ENCODE measurements at places on chromosomes 6 and 20. TPM values are rescaled to one million over a fixed set of nuclear protein-coding genes. Genes with fewer than 3 reads are reported as not detected.
A peak's percentile ranks its signal among the peaks of the same experiment; 100 is the strongest.

TSPO2 gene
- 0.43 TPM for total RNA-seq

XKR7 gene
- not detected for total RNA-seq

REM1 gene
- 0.25 TPM for total RNA-seq

SYCP2 gene
- total RNA-seq, result 0.18 TPM

SIRPB1 gene
- total RNA-seq, result 3.9 TPM

HFE gene
- total RNA-seq, result 19.1 TPM

NFATC2 gene
- 4.5 TPM for total RNA-seq

SHLD1 gene
- total RNA-seq, result 1.9 TPM

HTR1E gene
- total RNA-seq, result not detected

TRIM15 gene
- total RNA-seq, result 8.3 TPM

LY86 gene
- total RNA-seq, result 4.3 TPM

OPRL1 gene
- 0.13 TPM for total RNA-seq

CAGE1 gene
- not detected for total RNA-seq

NRSN1 gene
- total RNA-seq, result not detected

LRRC73 gene
- total RNA-seq, result not detected

TMEM74B gene
- 1.4 TPM for total RNA-seq

GRCh38 chr6:161922631-161923119 lies 648.8 kb upstream of the AGPAT4 start:
- no peaks in the 10 kb centered on the region for H3K36me3 ChIP-seq
- H3K27me3 ChIP-seq, result no peaks in the 10 kb centered on the region
- no peak overlapping the region for H3K4me3 ChIP-seq
- peak overlapping the region; percentile 81 for H3K27ac ChIP-seq
- DNase-seq, result peak; percentile 78

- H3K4me1 ChIP-seq, result no peaks in the 10 kb centered on the region
- H3K4me3 ChIP-seq, result no peak overlapping the region
- no peak overlapping the region for H3K27ac ChIP-seq
- no peaks in the 10 kb centered on the region for H3K27me3 ChIP-seq
- H3K36me3 ChIP-seq, result no peaks in the 10 kb centered on the region
- DNase-seq, result no peak
Observed at GRCh38 chr6:127775371-127775770, 125.5 kb downstream of the THEMIS start.

DNA sequence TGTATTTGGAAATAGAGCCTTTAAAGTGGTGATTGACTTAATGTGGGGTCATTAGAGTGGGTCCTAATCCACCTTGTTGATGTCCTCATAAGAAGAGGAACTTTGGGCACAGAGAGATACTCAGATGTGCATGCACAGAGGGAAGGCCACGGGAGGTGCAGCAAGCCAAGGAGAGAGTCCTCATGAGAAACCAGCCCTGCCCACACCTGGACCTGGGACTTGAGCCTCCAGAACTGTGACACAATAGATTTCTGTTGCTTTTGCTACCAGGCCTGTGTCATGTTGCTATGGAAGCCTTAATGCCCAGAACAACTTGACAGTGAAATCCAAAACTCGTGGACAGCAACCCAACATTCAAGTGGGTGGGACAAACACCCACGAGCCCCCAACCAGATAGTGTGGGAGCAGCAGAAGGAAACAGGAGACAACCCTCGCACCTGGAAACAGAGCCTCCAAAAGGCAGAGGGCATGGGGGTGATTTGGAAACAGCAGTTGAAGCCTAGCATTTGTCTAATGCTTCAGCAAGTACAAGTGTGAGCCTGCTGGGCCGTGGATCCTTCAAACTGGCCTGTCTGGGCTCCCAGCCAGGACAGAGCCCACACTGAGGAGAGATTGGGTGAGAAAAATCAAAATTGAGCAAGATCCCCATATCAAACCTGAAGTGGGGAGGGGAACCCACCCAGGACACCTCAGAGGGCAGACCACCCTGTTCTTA lies 201.0 kb upstream of the CST7 start:
- H3K36me3 ChIP-seq, result no peaks in the 10 kb centered on the region
- no peaks in the 10 kb centered on the region for H3K4me1 ChIP-seq
- peak; percentile 23 for DNase-seq

GRCh38 chr6:106508834-106509233 lies 120.5 kb downstream of the RTN4IP1 start:
- H3K4me1 ChIP-seq, result no peaks in the 10 kb centered on the region
- no peak overlapping the region for H3K4me3 ChIP-seq
- DNase-seq, result no peak
- H3K27me3 ChIP-seq, result no peaks in the 10 kb centered on the region
- H3K27ac ChIP-seq, result no peak overlapping the region
- no peaks in the 10 kb centered on the region for H3K36me3 ChIP-seq

DNA sequence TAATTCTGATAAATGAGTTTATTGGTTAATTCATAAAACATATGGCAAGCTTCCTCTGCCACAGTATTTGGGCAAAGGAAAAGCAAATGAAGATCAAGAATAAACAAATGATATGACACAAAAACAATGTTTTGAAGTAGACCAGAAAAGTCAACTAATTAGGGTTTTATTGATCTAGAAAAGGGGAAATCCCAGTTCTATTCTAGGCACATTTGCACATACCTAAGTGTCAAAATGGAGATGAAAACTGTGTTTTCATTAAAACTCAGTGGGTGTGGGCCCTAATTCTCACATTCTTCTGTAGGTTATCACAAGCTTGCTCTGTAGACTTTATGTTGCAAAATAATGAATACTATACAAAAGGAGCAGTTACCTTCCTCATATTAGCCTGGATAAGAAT lies 69.0 kb upstream of the TENT5A start:
- H3K4me1 ChIP-seq, result no peaks in the 10 kb centered on the region
- H3K27ac ChIP-seq, result no peak overlapping the region
- no peaks in the 10 kb centered on the region for H3K27me3 ChIP-seq
- DNase-seq, result no peak
- no peak overlapping the region for H3K4me3 ChIP-seq

- no peak for DNase-seq
- H3K27me3 ChIP-seq, result no peaks in the 10 kb centered on the region
- no peaks in the 10 kb centered on the region for H3K4me1 ChIP-seq
- H3K36me3 ChIP-seq, result no peaks in the 10 kb centered on the region
- no peak overlapping the region for H3K4me3 ChIP-seq
- no peak overlapping the region for H3K27ac ChIP-seq
Observed at GRCh38 chr6:135300576-135300975, 119.5 kb downstream of the MYB start.

GRCh38 chr6:68892452-68892851 lies 257.4 kb downstream of the ADGRB3 start:
- no peaks in the 10 kb centered on the region for H3K4me1 ChIP-seq
- H3K27ac ChIP-seq, result no peak overlapping the region
- no peaks in the 10 kb centered on the region for H3K27me3 ChIP-seq
- H3K36me3 ChIP-seq, result no peaks in the 10 kb centered on the region

DNA sequence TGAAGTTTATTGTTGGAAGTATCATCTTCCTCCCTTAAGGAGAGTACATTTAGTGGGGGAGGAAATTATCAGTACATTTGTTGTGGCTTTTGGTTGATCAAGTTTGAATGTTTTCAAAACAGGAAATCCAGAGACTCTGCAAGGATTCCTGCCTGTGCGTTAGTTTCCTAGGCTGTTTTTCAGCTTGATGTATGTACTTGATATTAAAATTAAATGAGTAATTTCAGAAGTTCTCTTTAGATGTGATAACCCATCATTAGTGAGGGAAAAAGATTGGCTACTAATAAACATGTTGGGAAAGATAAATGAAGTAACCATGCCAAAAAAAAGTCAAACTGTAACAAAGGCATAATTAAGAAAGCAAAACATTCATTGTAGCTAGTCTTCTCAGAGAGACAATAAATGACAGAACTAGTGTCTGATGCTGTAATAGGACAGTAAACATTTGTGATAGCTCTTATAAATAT lies 88.0 kb upstream of the TULP1 start:
- H3K27ac ChIP-seq, result peak overlapping the region; percentile 90
- peaks cover 45% of the 10 kb centered on the region for H3K4me1 ChIP-seq
- no peak overlapping the region for H3K4me3 ChIP-seq
- peaks cover 24% of the 10 kb centered on the region for H3K36me3 ChIP-seq
- no peak for DNase-seq

GRCh38 chr20:62607366-62608217 lies 34.7 kb upstream of the SLCO4A1 start:
- no peak for DNase-seq
- no peak overlapping the region for H3K27ac ChIP-seq
- H3K4me1 ChIP-seq, result no peaks in the 10 kb centered on the region
- H3K4me3 ChIP-seq, result no peak overlapping the region

DNA sequence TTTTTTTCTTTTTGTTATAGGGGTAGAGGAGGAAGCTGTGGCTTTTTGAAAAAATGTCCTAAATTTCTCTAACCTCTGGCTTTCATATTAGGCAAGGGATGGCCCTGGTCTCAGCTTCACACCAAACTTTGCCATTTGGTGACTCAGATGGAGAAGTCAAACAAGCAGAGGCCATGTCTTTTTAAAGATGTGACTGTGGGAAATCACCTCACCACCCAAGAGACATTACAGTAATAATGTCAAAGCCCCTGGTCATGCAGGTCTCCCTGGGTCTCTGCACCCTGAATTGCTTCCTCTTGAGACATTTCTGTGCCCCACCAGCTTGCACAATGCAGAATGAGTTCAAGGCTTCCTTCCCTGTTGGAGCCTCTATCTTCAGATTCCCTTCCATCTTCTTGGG lies 39.5 kb upstream of the ADGRF5 start:
- no peaks in the 10 kb centered on the region for H3K27me3 ChIP-seq
- no peaks in the 10 kb centered on the region for H3K36me3 ChIP-seq
- DNase-seq, result no peak
- no peak overlapping the region for H3K27ac ChIP-seq
- no peaks in the 10 kb centered on the region for H3K4me1 ChIP-seq
- no peak overlapping the region for H3K4me3 ChIP-seq

GRCh38 chr6:54992789-54993188 lies 146.2 kb downstream of the FAM83B start:
- no peaks in the 10 kb centered on the region for H3K27me3 ChIP-seq
- H3K27ac ChIP-seq, result no peak overlapping the region
- H3K4me3 ChIP-seq, result no peak overlapping the region
- no peaks in the 10 kb centered on the region for H3K36me3 ChIP-seq
- DNase-seq, result no peak
- no peaks in the 10 kb centered on the region for H3K4me1 ChIP-seq

- H3K27ac ChIP-seq, result no peak overlapping the region
- DNase-seq, result no peak
- no peaks in the 10 kb centered on the region for H3K36me3 ChIP-seq
- no peak overlapping the region for H3K4me3 ChIP-seq
- H3K27me3 ChIP-seq, result no peaks in the 10 kb centered on the region
- no peaks in the 10 kb centered on the region for H3K4me1 ChIP-seq
Observed at GRCh38 chr6:16626650-16627049, 134.6 kb downstream of the ATXN1 start.

GRCh38 chr6:44024574-44025219 lies 102.6 kb downstream of the MRPL14 start:
- peak; percentile 4 for DNase-seq
- H3K27me3 ChIP-seq, result no peaks in the 10 kb centered on the region
- H3K4me3 ChIP-seq, result no peak overlapping the region
- H3K36me3 ChIP-seq, result no peaks in the 10 kb centered on the region

- DNase-seq, result peak; percentile 64
- H3K27me3 ChIP-seq, result no peaks in the 10 kb centered on the region
- H3K27ac ChIP-seq, result peak overlapping the region; percentile 94
- no peaks in the 10 kb centered on the region for H3K4me1 ChIP-seq
- no peaks in the 10 kb centered on the region for H3K36me3 ChIP-seq
- H3K4me3 ChIP-seq, result peak overlapping the region; percentile 74
Observed at GRCh38 chr6:106511288-106512047, 117.8 kb downstream of the RTN4IP1 start.

DNA sequence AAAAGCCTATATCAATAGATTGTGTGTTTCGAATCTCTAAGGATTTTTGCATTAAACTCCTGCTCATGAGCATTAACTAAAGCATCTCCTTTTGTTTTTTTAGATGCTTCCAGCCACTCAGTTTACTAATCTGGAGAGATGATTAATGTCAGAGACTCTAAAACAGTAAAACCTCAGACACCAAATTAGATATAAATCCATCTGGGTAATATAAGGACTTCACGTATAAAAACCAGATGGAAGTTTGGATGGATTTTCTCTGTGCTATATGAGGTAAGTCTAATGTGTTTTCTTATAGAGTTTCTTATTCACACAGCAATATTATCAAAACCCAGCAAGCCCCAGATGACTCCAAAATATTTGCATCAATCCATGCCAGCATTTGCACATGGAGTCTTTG lies 137.2 kb downstream of the SYNE1 start:
- no peak overlapping the region for H3K27ac ChIP-seq
- H3K4me1 ChIP-seq, result no peaks in the 10 kb centered on the region
- H3K4me3 ChIP-seq, result no peak overlapping the region

DNA sequence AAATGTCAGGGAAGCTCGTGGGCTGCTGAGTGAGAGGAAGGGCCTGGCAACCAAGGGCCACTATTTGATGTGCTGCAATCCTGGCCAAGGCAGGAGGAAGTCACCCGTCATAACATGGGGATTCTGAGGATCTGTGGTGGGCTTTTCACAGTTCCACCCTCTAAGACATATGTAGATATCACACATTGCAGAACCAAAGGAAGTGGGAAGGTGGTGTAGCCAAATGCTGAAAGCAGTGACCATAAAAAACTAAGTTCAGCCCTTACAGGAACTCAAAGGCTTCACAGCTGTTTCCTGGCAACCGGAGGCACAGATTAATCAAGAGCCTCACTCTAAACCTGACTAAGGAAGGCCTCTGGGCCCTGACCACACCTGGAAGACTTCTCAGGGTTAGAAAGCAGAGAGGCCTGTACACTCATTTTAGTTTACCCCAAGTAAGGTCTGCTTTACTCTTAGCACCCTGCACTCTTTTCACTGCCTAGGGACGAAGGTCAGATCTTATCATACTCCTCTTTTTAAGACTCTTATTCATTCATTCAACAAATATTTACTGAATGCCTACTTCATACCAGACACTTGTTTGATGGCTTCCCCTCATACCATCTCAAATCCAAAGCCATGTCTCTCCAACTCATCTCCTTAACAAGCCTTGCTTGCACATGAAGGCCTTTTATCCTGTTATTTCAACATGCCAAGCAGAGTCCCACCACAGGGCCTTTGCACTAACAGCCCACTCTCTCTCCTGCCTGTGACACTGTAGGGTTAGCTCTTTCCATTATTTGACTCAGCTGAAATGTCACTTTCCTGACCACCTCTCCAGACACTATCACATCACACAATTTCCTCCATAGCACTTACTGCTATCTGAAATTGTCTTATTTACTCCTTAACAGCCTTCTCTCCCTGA lies 2.6 kb downstream of the UBE2V1 start:
- no peak for DNase-seq
- no peaks in the 10 kb centered on the region for H3K36me3 ChIP-seq
- no peak overlapping the region for H3K4me3 ChIP-seq
- no peaks in the 10 kb centered on the region for H3K27me3 ChIP-seq
- H3K27ac ChIP-seq, result no peak overlapping the region

- no peaks in the 10 kb centered on the region for H3K27me3 ChIP-seq
- DNase-seq, result peak; percentile 95
- H3K36me3 ChIP-seq, result no peaks in the 10 kb centered on the region
- H3K4me3 ChIP-seq, result peak overlapping the region; percentile 36
- no peaks in the 10 kb centered on the region for H3K4me1 ChIP-seq
Observed at GRCh38 chr6:142845624-142846458, 99.1 kb downstream of the HIVEP2 start.

Data from right lobe of liver (tissue), 6 donors.